ENCODE measurements at places on chromosomes 16 and 17. TPM values are rescaled to one million over a fixed set of nuclear protein-coding genes. Genes with fewer than 3 reads are reported as not detected.

Gene ITGAX
- 2.0 TPM for total RNA-seq

Gene CDRT15L2
- not detected for total RNA-seq

GRCh38 chr17:61072648-61073047 is 327.0 kb upstream of the TBX2 start:
- no peak for DNase-seq

DNA sequence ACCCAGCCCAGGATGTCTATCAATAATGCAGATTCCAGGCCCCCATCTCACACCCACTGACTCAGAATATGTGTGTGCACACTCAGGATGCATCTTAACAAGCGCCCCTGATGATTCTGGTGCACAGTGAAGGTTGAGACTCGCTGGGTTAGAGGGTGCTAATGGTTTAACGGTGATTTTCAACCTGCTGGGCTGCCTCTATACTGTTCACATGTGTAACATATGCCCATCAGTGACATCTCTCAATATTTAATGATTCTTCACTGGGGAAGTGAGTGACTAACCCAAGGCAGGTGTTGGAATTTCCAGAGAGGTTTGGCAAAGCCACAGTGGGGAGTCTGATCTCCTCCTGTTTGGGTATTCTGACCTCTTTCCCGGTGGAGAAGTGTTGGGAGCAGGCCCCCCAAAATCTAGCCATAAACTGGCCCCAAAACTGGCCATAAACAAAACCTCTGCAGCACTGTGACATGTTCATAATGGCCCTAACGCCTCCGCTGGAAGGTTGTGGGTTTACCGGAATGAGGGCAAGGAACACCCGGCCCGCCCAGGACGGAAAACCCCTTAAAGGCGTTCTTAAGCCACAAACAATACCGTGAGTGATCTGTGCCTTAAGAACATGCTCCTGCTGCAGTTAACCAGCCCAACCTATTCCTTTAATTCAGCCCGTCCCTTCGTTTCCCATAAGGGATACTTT is 4.1 kb upstream of the DOC2B start:
- DNase-seq, result no peak

DNA sequence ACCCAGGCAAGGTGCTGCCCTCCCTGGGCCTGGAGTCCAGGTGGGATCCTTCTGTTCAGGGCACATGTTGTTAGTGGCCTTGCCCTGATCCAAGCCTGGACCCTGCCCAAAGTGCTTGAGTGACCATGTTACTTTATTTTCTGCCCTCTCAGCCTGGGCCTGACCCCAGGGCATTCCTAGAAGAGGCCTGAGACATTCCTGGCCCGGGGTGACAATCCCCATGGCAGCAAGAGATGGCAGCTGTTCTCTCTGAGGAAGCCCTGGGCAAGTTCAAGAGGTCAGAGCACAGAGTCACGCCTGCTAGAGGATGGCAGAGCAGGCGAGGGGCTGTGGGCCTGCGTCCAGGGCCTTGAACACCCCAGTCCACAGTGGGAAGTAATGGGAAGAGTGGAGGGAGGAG is 5.0 kb downstream of the CDH16 start:
- DNase-seq, result no peak

GRCh38 chr16:56855946-56856345 is 9.1 kb upstream of the SLC12A3 start:
- no peak for DNase-seq

DNA sequence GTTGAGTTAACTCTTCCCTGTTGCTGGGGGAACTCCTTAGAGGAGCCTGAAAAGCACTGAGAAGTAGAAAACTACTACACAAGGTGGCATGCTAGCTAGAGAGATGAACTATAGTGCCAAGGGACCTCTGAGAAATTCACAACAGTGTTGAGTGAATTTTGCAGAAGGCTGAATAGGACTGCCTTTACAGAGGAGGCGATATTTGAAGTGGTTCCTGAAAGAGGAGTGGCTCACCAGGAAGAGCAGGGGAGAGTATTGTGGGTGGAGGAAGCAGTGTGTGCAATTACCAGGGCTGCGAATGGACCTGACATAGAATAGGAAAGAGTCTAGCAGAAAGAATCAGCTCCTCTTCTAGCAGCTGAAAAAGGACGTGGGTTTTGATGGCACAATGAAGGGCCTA is 66.4 kb downstream of the CDK5R1 start:
- no peak for DNase-seq

GRCh38 chr16:3532741-3533140 is 31.9 kb downstream of the CLUAP1 start:
- DNase-seq, result no peak

DNA sequence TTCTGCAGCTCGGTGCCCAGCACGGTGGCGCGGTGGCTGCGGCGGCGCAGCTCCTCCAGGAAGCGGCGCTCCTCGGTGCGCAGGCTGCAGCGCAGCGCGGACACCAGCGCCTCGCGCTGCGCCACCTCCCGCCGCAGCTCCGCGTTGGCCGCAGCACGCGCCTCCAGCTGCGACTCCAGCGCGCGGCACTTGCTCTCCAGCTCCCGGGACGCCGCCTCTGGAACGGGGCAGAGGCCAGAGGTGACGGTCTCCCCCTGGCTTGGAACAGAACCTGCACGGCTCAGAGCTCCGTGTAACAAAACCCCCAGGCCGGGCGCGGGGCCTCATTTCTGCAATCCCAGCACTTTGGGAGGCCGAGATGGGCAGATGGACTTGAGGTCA is 13.2 kb upstream of the CLUH start:
- DNase-seq, result no peak

- no peak for DNase-seq
Measured at GRCh38 chr17:82565551-82565950, 46.0 kb downstream of the FOXK2 start.

DNA sequence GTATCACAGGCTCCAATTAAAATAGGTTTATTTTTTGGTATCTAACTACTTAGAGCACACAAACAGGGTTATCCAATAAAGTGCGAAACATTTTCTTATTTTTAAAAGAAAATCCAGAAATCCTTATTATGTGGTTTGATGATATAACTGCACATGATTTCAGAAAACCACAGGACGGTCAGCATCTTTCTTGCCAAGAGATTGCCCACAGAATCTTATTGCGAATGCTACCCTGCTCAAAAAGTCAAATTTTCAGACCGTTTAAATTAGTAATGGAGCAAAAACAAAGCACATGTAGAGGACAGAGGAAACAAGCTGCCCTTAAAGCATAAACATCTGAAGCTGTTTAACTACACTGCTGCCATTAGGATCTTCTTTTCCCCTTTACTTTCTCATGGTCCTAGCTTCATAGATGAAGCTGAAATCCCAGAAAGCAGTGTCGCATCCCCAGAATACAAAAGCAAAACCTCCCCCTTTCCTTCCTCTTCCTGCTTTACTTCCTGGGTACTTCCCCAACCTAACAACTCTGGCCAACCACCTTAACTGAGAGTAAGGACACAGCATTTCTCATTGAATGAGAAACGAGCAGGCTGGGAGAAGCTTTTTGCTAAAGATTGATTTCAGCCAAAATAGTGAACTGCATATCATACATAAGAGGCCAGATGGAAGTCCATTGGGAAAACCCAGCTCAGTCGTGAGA is 43.7 kb downstream of the CMTM4 start:
- no peak for DNase-seq

GRCh38 chr17:28554565-28554964 is 2.1 kb upstream of the UNC119 start:
- no peak for DNase-seq

- no peak for DNase-seq
Measured at GRCh38 chr17:52606098-52606497, 447.6 kb upstream of the CA10 start.

GRCh38 chr17:4362141-4362540 is 4.3 kb downstream of the UBE2G1 start:
- no peak for DNase-seq

DNA sequence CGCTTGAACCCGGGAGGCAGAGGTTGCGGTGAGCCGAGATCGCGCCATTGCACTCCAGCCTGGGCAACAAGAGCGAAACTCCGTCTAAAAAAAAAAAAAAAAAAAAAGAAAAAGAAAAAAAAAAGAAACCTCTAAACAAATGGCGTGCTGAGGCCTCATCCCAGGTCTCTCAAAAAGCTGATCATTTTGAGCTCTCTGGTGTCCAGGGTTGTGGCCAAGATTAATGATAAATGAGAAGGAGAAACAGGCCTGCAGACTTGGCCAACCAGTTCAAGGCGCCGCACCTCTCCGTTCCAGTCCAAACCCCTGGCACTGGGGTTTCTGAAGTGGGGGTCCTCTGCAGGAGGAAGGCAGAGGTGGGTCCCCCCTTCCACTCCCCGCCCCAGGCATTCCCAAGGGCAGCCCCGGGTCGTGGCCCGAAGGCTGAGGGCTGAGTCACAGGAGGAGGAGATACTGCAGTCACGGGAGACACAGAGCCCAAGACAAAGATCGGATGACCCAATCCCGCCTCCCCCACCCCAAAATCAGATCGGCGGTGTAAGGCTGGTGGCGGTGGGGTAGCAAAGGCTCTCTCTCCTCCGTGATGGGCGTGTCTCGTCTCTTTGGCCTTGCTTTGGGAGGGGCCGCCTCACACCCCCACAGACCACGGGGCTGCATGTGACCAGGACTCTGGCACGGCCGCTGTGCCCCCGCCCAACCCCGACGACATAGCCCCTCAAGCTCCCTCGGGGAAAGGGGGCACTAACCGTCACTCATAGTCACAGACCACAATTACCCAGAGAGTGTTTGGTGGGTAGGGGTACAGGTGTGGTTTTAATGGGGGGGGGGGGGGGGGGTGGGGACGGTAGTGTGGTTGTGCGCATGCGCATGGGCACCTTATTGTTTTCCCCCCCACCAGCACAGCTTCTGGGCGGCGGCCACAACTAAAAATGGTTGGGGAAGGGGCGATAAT is 1.1 kb downstream of the VAT1 start:
- DNase-seq, result peak; percentile 46

- no peak for DNase-seq
Measured at GRCh38 chr17:48610282-48611211, at the start of gene HOXB7. HOXB7 (minus strand) TSS chr17:48611017; CDS start chr17:48610918, 99 bp downstream.

GRCh38 chr17:40022961-40023541 is 7.8 kb downstream of the CSF3 start:
- DNase-seq, result peak; percentile 33

DNA sequence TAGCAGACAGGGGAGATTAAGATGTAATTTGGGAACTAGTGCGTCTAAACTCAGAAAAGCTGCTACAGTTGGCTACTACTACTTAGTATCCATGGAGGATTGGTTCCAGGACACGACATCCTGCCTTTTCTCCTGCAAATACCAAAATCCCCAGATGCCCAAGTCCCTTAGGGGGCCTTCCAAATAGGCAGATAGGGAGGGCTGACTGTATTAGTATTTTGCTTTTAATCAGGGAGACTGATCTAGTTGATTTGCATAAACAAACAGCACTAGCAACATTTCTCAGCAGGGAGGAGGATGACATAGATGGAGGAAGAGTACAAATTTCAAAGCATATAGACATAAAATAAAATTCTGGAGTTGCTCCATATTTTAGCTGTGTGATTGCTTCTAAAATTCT is 621.6 kb upstream of the GOT2 start:
- no peak for DNase-seq
